Right ventricle myocardium inferior (tissue), 1 donor: ENCODE measurements at places on chromosomes 7 and 10. TPM values are rescaled to one million over a fixed set of nuclear protein-coding genes. Genes with fewer than 3 reads are reported as not detected.

GRCh38 chr7:12322284-12322902 lies 81.3 kb downstream of the VWDE start:
- no peak for DNase-seq

DNA sequence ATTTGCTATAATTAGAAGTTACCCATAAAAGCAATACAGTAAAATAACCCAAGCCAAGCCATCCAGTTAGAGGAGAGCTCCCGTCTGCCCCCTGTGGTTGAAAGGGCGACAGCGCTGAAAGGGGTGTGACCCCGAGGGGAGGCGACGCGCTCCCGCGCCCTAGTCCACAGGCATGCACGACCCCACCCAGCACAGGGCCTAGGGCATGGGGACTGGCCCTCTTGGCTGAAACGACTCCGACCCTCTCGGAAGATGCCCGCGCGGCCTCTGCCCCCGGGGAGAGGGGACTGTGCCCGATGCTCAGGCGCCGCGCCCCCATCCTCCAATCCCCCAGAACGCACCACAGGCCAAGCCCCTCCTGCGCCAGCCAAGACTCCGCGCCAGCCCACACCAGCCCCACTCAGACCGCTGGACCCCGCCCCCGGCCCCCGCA lies 64.0 kb downstream of the CSGALNACT2 start:
- no peak for DNase-seq

DNA sequence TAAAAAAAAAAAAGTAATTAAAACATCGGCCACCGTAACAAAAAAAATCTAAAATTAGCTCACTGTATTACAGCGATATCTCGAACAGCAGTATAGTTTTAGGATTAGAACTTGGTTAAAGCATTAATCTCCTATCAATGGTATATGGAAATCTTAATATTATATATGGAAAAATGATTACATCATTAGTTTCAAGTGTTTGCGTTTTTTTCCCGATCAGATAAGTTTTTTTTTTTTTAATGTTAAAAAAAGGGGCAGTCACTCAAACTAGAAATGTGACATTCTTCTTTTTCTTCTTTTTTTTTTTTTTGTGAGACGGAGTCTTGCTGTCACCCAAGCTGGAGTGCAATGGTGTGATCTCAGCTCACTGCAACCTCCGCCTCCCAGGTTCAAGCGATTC lies 7.4 kb downstream of the IDI1 start:
- no peak for DNase-seq

- no peak for DNase-seq
These were observed 106.2 kb downstream of the ABCC2 start for GRCh38 chr10:99888622-99889021.

GRCh38 chr7:100482728-100483089 lies 1.0 kb upstream of the NYAP1 start:
- DNase-seq, result no peak

DNA sequence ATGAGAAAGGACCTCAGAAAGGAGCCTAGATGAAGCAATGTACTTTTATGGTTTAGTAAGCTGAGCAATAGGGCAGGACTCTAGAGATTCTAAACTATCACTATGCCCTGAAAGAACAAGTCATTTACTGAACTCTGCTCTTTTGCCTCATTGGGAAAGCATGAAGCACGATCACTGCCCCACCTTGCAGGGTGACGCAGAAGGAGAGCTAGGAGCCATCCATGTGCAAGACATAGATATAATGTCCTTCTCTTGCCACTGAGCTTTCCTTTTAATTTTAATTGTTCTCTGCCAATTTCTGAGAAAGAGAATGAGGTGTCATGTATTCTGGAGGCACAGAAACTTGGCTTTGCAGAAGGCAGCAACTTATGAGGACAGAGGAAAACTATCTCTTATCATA lies 108.3 kb downstream of the SORCS1 start:
- no peak for DNase-seq

GRCh38 chr10:72851509-72851908 lies 42.0 kb upstream of the OIT3 start:
- DNase-seq, result no peak

DNA sequence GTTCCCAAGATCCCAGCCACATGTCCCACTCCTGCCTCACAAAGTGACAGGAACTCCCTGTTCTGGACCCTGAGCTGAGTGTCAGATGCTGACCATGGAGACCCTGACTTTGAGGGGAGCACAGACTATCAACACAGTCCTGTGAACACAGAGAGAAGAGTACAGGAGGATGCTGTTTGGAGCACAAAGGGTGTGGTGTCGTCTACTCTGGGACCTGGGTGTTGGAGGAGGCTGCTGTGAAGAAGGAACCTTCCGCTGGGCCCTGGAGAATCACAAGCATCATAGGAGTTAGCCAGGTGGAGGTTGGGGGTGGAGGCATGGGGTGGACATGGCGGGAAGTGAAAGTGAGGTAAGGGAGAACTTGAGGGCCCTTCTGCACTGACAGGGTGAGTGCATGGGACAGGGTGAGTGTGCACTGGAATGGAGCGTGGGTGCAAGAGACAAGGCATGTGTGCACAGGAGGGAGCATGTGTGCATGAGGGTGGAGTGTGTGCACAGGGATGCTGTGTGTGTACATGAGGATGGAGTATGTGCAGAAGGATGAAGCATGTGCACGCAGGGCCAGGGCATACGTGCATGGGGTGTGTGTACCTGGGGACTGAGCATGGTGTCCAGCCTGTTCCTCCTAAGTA lies 70.7 kb upstream of the ANTXRL start:
- no peak for DNase-seq

DNA sequence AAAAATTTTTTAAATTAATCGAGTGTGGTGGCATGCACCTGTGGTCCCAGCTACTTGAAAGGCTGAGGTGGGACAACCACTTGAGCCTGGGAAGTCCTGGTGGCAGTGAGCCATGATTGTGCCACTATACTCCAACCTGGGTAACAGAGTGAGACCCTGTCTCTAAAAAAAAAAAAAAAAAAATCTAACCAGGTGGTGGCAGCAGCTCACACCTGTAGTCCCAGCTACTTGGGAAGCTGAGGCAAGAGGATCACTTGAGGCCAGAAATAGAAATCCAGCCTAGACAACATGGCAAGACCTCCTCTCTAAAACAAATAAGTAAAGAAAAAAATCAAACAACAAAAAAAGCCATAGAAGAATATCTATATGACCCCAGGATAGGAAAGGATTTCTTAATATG lies 3.6 kb upstream of the MYOF start:
- DNase-seq, result no peak

GRCh38 chr7:11557627-11558026 lies 274.4 kb downstream of the THSD7A start:
- no peak for DNase-seq

- DNase-seq, result no peak
These were observed 19.1 kb upstream of the TPK1 start for GRCh38 chr7:144854839-144855424.

DNA sequence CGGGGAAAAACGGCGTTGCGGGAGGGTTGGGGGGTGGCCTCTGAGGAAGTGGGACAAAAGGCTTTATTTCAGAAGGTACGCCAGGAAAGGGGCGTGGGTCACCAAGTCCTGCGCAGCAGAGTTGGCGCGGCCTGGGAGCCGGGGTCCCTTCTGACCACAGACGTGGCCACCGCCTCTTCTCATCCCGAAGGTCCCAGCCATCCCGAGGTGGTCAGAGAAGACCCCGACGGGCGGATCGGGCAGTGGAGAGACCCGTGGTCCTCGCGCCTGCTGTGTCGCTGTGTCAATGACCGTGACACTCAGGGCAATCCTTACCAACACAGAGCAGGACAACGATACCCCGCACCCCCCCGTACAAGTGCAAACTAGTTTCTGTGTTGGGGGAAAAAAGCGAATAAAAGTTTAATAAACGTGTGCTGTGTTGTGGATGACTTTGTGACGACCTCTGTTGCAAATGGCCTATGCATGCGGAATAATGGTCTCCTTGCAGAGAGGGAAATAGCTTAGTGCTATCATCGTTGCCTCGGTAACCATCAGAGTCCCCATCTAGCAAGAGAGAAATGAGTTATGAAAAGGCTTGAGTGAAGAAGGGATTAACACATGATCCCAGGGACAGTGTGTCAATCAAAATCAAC lies 19.4 kb upstream of the GATA3 start:
- DNase-seq, result no peak

DNA sequence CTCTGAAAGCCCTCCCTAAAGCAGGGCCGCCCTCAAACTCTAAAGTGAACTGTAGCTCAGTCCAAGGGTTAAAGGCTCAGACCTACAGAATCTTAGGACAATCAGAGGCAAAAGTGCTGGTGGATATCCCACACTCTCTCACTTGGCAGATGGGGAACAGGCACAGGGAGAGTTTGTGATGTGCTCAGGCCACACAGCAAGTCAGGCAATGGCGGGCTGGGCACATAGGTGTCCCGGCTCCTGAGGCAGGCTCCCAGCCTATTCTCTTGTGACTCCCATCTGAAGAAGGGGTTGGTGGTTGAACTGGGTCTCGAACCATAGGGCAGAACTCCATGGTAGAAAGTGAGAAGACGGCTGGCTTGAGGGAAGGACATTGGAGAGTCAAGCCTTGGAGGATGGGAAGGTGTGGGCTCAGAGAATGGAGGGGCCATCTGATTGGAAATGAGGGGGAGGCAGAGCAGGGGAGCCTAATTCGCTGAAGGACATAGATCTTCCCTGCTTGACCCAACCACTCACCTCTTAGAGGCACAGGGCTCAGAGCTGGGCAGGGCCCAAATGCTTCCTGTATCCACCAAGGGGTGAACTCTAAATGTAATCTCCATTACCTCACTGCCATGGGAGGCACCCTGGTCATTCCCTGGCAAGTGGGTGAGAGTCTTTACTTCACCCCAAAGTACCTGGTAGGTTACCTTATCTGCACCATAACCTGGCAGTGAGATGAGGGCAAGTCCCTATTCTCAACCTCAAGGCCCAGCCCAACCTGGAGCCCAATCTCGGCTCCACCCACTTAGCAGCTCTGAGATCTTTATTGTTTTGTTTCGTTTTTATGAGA lies 4.9 kb upstream of the ZMIZ1 start:
- peak; percentile 46 for DNase-seq

DNA sequence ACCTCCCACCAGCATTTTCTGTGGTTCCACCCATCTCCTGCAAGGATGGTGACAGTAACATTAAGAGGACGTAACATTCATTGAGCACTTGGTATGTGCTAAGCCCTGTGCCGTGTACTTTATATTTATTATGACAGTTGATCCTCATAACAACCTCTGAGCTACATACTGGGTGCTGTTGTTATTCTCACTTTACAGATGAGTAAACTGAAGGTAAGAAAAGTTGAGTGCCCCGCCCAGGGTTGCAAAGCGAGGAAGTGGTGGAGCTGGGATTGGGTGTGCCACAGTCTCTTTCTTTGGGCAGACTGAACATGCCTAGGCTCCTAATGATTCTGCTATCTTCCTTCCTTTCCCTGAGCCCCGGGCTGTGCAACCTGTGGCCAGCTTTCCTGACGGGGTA lies 107.4 kb downstream of the SH3PXD2A start:
- no peak for DNase-seq

DNA sequence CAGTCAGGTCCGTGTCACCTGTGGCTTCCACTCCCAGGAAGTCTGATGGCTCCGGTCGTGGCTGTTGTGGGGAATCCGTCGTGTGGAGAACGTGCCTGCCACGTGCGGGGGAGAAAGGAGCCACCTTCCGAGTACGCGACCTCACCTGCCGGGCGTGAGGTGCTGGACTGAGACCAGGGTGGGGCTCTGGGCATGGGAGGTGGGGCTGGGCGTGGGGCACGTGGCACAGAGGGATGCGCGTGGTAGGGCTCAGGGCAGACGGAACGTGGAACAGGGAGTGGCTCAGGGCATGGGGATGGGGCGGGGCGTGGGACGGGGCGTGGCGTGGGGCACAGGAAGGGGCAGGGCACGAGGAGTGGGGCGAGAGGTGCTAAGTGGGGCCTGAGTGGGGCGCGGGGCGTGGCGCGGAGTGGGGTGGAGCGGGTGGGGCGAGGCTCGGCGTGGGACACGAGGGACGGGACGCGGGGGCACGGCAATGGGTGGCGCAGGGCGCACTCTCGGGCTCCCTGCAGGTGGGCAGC lies 64.8 kb downstream of the C10orf143 start:
- no peak for DNase-seq

- DNase-seq, result no peak
These were observed 64.9 kb downstream of the LCOR start for GRCh38 chr10:96896884-96897589.

DNA sequence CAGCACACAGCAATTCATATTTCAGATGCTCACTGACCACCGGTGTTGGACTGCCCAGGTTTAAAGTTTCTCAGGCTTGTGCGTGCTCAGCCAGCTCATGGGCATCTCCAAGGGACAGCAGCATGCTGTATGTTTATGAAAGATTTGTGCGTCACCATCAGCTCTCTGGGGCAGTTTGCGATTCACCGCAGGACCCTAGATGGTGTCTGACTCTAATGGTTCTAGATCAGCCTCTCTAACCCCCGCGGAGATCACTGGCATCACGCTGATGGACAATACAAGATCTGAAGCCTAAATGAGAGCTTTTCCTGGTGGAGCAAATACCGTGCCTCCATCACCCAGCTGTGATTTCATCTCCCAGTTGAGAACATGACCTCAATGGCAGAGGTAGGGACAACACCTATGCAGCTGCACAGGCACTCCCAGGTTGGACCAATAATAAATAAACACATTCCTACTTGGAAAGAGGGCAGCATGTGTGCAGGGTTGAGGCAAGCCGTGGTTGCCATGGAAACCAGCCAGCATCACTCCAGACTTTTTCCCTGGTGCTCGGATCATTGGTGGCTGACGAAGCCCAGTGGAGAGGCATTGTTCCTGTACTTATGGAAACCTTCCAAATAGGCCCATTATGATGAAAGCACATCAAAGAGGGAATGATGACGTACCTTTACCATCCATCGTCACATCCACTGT lies 253.6 kb downstream of the KCNMA1 start:
- DNase-seq, result no peak

DNA sequence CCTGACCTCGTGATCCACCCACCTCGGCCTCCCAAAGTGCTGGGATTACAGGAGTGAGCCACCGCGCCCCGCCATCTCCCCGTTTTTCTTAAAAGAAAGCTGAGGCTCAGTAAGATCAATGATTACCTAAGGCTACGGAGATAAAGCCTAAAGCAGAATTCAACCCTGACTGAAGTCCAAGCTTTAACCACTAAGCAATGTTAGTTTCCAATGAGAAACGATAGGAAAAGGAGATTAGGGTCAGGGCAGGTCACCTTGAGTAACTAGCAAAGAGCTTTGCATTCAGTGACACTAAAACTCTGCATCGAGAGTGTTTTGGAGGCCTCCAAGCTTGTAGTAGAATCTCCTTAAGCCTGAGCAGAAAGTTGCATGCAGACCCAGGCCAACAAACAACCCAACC lies 17.6 kb upstream of the PRXL2A start:
- DNase-seq, result no peak

DNA sequence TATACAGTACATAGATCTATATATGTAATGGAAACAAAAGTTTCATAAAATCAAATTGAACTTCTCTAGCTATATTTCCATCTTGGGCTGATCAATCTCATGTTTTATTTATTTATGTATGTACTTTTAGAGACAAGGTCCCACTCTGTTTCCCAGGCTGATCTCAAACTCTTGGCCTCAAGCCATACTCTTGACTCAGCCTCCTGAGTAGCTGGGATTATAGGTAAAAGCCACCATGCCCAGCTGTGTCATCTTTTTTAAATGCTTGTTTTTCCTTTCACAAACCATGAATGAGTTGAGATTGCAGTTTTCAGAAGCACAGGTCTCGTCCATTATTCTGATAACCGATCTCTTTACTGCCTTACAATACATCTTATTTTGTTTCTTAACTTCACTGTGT lies 400.9 kb downstream of the KCNMA1 start:
- no peak for DNase-seq

GRCh38 chr10:80211786-80212185 lies 6.4 kb upstream of the ANXA11 start:
- DNase-seq, result no peak

KCND2 gene
- total RNA-seq, result not detected

SKIDA1 gene
- 2.6 TPM for total RNA-seq

ACTL6B gene
- total RNA-seq, result not detected

PCGF5 gene
- 63.2 TPM for total RNA-seq
